ENCODE measurements at places on chromosomes 6 and 20.

DNA sequence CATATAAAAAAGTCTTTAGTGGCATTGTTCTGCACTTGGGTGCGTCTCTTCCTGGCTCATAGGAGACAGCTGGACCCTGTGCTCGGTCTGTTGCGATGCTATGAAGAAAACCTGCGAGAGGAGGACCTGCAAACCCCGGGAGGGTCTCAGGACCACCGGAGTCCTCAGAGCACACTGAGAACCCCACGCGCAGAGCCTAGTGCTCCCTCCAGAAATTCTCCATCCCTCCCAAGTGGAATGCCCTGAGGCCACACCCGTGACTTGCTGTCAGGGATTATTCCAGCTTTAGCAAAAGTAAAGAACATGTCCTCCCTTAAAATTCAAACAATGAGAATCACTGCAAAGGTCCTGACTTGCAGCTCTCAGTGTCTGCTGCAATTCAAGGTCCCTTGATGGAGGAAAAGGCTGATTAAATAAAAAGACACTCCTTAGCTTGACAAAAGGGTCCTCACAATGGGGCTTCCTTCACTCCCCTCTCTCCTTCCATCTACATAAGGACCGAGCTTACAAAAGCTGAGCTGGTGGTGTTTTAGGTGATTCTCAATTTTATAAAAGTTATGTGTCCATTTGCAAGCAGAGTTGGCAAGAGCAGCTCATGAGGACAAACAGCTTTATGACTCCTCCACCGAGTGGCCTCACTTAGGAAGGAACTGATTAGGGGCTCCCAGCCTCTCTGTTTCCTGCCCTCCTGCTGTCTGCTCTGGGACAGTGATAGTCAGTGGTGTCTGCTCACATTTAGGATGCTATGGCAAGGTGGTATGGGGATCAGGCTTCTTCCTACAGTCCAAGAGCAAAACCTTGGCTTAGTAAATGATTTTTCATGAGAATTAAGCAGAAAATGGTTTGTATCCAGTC, 97.0 kb downstream of the RAMACL start:
- no peak for DNase-seq
- H3K4me1 ChIP-seq, result no peaks in the 10 kb centered on the region
- 0 out of 2 replicates have a peak, but pooled peaks cover 6% of the 10 kb centered on the region for H3K36me3 ChIP-seq
- no peaks in the 10 kb centered on the region for H3K27me3 ChIP-seq
- no peak overlapping the region for H3K4me3 ChIP-seq

GRCh38 chr20:18188434-18188833, 50.8 kb downstream of the KAT14 start:
- H3K27ac ChIP-seq, result no peak overlapping the region
- peaks cover 11% of the 10 kb centered on the region for H3K4me1 ChIP-seq
- H3K36me3 ChIP-seq, result peaks cover 9% of the 10 kb centered on the region
- DNase-seq, result no peak
- no peaks in the 10 kb centered on the region for H3K27me3 ChIP-seq

- H3K27me3 ChIP-seq, result peaks cover 2% of the 10 kb centered on the region
- peaks cover 56% of the 10 kb centered on the region for H3K4me1 ChIP-seq
- peak overlapping the region; percentile 50 for H3K27ac ChIP-seq
- no peak for DNase-seq
Measured at GRCh38 chr6:40946738-40947301, 92.2 kb downstream of the UNC5CL start.

GRCh38 chr6:131875647-131876046, 67.8 kb downstream of the ENPP1 start:
- DNase-seq, result no peak
- no peaks in the 10 kb centered on the region for H3K4me1 ChIP-seq
- H3K4me3 ChIP-seq, result no peak overlapping the region
- no peak overlapping the region for H3K27ac ChIP-seq
- no peaks in the 10 kb centered on the region for H3K27me3 ChIP-seq

DNA sequence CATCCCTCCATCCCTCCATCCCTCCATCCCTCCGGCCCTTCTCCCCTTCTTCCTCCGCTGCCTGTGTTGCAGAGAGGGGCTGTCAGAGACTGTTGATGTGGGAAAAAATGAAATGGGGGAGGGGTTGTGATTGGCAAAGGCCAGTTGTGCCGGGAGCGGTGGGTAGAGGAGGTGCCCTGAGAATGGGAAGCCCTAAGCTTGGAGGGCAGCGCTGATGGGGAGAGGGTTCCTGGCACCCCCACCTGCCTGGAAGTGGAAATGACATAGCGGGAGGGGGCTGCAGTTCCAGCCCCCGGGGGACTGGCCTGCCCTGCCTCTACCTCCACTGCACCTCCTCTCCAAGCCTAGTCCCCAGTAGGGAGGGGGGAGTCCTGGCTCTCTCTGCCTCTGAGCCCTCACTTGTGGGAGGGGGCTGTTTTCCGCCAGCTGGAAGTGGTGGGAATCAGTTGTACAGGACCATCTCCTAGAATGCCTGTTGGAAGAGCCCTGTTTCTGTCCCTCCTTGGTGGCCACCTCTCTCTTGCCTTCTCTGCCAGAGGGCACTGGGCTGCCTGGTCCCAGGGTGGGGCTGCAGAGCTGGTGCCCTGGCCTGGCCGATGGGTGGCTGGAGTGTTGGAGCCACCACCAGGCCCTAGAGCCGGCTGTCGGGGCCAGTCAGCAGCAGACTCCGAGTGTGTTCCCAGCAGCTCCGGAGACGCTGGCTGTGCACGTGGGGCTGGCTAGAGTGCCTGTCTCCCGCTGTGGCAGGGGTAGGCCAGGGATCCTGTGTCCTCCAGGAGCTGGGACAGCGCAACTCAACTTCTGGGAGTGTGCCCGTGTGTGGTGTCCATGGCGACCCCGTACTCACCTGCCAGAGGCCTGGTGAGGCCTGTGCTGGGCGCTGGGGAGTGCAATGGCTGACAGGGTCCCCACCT, 1.5 kb downstream of the DLGAP4 start:
- H3K4me3 ChIP-seq, result no peak overlapping the region
- no peak overlapping the region for H3K27ac ChIP-seq
- no peak for DNase-seq
- H3K4me1 ChIP-seq, result no peaks in the 10 kb centered on the region
- peaks cover 44% of the 10 kb centered on the region for H3K27me3 ChIP-seq

GRCh38 chr6:15819226-15819625, 156.4 kb upstream of the DTNBP1 start:
- H3K27ac ChIP-seq, result no peak overlapping the region
- DNase-seq, result no peak
- H3K27me3 ChIP-seq, result no peaks in the 10 kb centered on the region
- H3K4me3 ChIP-seq, result no peak overlapping the region

DNA sequence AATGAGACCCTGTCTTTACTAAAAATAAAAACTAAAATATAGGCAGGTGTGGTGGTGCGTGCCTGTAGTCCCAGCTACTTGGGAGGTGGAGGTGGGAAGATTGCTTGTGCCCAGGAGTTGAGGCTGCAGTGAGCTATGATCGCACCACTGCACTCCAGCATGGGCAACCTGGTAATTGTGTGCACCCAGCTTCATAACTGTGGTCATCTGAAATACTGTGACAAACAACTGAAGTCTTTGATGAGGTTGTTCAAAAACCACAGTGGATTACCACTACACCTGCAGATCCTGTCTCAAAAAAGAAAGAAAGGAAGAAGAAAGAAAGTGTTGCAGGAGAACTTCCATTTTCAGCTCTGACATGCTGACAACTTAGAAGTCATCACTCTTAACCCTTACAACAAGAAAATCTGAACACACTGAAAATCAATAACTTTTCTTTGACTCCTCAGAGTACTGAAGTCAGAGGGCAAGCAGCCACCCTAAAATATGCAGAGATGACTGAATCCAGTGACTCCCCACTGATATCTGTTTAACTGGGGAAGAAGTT, 13.8 kb upstream of the ZBP1 start:
- peaks cover 5% of the 10 kb centered on the region for H3K36me3 ChIP-seq
- DNase-seq, result no peak
- H3K27me3 ChIP-seq, result peaks cover 39% of the 10 kb centered on the region
- no peak overlapping the region for H3K4me3 ChIP-seq
- no peak overlapping the region for H3K27ac ChIP-seq

GRCh38 chr6:41208439-41209106, 7.6 kb upstream of the TREML2 start:
- H3K27me3 ChIP-seq, result peaks cover 11% of the 10 kb centered on the region
- no peak for DNase-seq
- no peak overlapping the region for H3K27ac ChIP-seq
- H3K4me3 ChIP-seq, result no peak overlapping the region

GRCh38 chr6:56766139-56766805, 123.6 kb upstream of the DST start:
- H3K4me1 ChIP-seq, result peaks cover 93% of the 10 kb centered on the region
- no peaks in the 10 kb centered on the region for H3K27me3 ChIP-seq
- H3K27ac ChIP-seq, result peak overlapping the region; percentile 83
- no peak for DNase-seq
- peak overlapping the region; percentile 68 for H3K4me3 ChIP-seq
- H3K36me3 ChIP-seq, result peaks cover 8% of the 10 kb centered on the region

DNA sequence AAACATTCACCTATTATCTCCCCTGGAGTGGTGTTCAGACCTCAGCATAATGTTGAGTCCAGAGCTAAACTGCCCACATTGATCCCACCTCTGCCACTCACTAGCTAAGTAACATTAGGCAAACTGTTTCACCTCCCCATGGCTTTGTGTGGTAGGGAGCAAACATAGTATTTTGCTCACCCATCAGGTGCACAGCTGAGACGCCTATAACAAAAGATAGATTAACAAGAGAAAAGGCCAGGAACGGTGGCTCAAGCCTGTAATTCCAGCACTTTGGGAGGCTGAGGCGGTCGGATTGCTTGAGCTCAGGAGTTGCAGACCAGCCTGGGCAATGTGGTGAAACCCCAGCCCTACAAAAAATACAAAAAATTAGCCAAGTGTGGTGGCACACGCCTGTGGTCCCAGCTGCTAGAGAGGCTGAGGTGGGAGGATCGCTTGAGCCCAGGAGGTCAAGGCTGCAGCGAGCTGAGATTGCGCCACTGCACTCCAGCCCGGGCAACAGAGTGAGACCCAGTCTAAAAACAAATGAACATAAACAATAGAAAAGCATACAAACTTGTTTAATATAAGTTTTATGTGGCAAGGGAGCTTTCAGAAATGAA, 91.6 kb downstream of the MAP3K7 start:
- peaks cover 17% of the 10 kb centered on the region for H3K27me3 ChIP-seq
- no peaks in the 10 kb centered on the region for H3K4me1 ChIP-seq
- H3K27ac ChIP-seq, result no peak overlapping the region
- no peak for DNase-seq
- no peak overlapping the region for H3K4me3 ChIP-seq

DNA sequence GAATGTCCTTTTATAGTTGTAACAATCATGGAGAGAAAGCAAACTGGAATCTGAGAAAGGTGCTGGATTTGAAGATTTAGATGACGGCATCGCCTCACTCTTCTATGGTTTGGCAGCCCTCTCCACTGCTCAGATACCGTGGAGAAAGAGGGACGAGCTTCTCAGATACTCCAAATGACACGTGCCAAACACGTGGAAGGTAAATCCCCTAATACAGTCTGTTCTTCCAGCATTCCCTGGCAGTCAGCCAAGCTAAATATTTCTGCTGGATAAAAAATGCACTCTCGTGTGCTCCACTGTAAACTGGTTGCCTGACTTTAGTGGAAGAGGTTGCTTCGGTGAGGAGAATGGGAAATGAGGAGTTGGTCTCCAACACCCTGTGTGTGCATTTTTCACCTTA, 16.7 kb upstream of the PRDM1 start:
- H3K27me3 ChIP-seq, result peaks cover 3% of the 10 kb centered on the region
- no peak overlapping the region for H3K27ac ChIP-seq
- H3K4me1 ChIP-seq, result peaks cover 30% of the 10 kb centered on the region
- H3K4me3 ChIP-seq, result no peak overlapping the region

- no peaks in the 10 kb centered on the region for H3K4me1 ChIP-seq
- no peak for DNase-seq
- no peaks in the 10 kb centered on the region for H3K36me3 ChIP-seq
- no peak overlapping the region for H3K27ac ChIP-seq
- no peaks in the 10 kb centered on the region for H3K27me3 ChIP-seq
- H3K4me3 ChIP-seq, result no peak overlapping the region
Measured at GRCh38 chr6:19059102-19059501, 672.0 kb downstream of the RNF144B start.

GRCh38 chr20:57847104-57847503, 137.3 kb upstream of the PMEPA1 start:
- no peak for DNase-seq
- H3K27me3 ChIP-seq, result peaks cover 51% of the 10 kb centered on the region
- no peaks in the 10 kb centered on the region for H3K36me3 ChIP-seq
- H3K27ac ChIP-seq, result no peak overlapping the region
- H3K4me3 ChIP-seq, result no peak overlapping the region

- peak overlapping the region; percentile 68 for H3K4me3 ChIP-seq
- H3K27ac ChIP-seq, result peak overlapping the region; percentile 64
- H3K27me3 ChIP-seq, result peaks cover 23% of the 10 kb centered on the region
- no peaks in the 10 kb centered on the region for H3K36me3 ChIP-seq
- peak; percentile 13 for DNase-seq
- peaks cover 9% of the 10 kb centered on the region for H3K4me1 ChIP-seq
Measured at GRCh38 chr20:57628047-57628961, 8.1 kb upstream of the ZBP1 start.

DNA sequence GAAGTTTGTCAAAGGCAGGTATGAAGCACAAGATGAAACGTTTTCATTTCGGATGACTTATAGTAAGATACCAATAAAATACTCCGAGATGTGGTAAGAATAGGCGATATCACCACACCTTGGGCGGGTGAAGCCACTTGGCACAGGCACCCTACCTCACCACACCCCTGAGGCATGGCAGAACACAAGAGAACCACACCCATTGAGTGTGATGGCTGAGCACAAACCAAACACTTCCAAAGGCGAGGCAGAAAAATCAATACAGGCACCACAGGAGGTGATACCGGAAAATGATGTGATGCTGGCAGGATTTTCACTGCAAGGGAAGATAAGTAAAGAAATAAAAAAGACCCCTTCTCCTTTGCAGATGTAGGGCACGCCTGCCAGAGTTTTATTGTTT, 332.9 kb upstream of the PRDM1 start:
- no peaks in the 10 kb centered on the region for H3K36me3 ChIP-seq
- DNase-seq, result no peak
- no peak overlapping the region for H3K4me3 ChIP-seq
- H3K4me1 ChIP-seq, result peaks cover 25% of the 10 kb centered on the region
- H3K27ac ChIP-seq, result no peak overlapping the region
- H3K27me3 ChIP-seq, result peaks cover 2% of the 10 kb centered on the region

GRCh38 chr20:21450572-21450971, 53.2 kb upstream of the NKX2-4 start:
- no peak overlapping the region for H3K4me3 ChIP-seq
- peaks cover 28% of the 10 kb centered on the region for H3K4me1 ChIP-seq
- no peak overlapping the region for H3K27ac ChIP-seq
- peak; percentile 4 for DNase-seq

Measured in HFFc6 (cell line).